ENCODE measurements at places on chromosomes 5 and 9.

DNA sequence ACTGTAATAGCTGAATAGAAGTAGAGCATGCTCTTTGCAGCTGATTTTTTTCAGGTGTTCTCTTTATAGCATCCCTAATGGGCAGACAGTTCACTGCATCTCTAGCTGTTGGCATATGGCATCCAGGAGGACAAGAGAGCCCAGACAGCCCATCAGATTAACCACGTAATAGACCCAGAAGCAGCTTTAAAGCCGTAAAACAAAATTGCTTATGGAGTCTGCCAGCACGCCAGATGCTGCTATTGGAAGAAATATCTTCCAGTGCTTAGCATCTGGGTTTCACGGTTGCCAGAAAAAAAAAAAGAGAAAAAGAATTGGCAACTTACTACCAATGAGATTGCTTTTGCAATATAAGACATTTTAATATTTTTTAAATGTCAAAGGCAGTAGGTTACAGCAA is 869.4 kb upstream of the NUDT12 start:
- DNase-seq: no peak

DNA sequence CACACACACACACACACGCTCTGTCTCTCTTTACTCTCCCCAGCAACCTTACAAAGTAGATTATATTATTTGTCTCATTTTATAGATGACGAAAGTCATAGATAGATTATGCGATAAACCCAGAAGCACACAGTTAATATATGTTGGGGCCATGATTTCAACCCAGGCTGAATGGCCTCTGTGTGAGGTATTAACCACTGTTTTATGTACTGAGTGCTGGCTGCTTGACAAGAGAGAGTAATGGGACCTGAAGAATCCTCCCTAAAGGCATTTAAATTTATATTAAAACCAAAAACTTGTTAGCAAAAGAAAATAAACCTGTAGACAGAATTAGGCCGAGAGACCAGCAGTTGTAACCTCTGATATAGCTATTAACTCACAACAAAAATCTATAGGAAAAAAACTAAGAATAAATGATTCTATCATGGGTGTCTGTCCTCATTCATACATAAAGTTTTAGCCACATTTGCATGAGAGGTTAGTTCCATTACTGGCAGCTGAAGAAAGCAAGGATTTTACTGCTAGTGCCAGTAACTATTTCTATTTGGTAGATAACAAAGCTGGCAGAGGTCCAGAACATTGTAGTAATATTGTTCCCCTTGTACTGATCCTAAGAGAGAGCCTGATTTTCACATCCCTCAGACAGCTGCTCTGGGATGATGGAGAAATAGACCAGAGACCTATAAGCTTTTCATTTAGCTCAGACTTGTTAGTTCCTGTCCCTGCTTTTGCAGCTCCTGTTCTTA is 250.9 kb downstream of the ADGRV1 start:
- no peak for DNase-seq

GRCh38 chr5:24141046-24141445 is 503.7 kb downstream of the CDH10 start:
- DNase-seq: no peak

- no peak for DNase-seq
Measured at GRCh38 chr5:169954786-169955185, 25.5 kb downstream of the INSYN2B start.

- DNase-seq: no peak
Measured at GRCh38 chr9:75108571-75108970, 20.3 kb downstream of the OSTF1 start.

- DNase-seq: no peak
Measured at GRCh38 chr5:14615365-14615764, 33.8 kb downstream of the OTULINL start.

DNA sequence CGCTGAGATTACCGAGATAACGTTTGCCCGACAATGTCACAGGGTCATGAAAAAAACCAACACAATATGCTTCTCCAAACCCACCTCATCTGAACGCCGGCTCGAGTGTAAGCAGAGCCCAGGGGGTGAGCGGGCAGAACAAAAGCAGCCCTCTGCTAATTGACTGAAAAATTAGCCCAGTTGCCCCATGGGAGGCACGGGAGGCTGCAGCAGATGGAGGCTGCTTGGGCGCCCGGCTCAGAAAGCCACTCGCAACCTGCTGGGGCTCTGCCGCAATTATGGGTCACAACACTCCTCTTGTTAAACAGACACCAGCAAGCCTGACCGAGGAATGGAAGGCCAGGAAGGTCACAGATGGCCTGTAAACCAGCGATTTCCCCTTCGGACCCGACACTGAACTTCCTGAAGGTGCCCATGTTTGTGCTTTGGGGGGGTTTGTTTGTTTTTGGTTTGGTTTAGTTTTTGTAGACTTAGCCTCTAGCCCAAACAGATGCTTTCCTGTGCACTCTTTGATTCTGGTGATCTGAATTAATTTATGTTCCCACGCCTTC is 104.6 kb upstream of the IRX1 start:
- no peak for DNase-seq
